Fibroblast of skin of right quadriceps (primary cell): ENCODE measurements at places on chromosomes 7 and 10.
A peak's percentile ranks its signal among the peaks of the same experiment; 100 is the strongest.

DNA sequence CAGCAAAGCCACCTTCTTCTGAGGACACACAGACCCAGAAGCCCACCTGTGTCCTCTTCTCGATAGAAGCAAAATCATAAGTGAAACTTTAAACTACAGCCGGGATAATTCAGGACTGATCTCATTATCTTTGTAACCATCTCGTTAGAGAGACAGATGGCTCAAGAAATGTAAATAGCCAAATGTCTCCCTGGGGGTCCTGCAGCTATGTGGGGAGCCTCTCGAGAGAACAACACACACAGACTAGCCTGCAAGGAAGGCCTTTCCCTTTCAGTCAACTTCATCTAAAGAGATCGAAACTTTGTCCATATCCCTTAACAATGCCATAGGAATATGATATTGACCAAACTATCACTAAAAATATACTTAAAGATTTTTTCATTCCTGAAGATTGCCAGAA lies 93.5 kb downstream of the VWC2 start:
- DNase-seq = no peak

GRCh38 chr7:14083761-14084160 lies 94.3 kb upstream of the ETV1 start:
- no peak for DNase-seq

GRCh38 chr10:117137031-117137910 lies 799 bp downstream of the VAX1 start:
- DNase-seq = peak; percentile 21

- DNase-seq = no peak
These were observed 36.9 kb upstream of the SH2D4B start for GRCh38 chr10:80500572-80501380.

DNA sequence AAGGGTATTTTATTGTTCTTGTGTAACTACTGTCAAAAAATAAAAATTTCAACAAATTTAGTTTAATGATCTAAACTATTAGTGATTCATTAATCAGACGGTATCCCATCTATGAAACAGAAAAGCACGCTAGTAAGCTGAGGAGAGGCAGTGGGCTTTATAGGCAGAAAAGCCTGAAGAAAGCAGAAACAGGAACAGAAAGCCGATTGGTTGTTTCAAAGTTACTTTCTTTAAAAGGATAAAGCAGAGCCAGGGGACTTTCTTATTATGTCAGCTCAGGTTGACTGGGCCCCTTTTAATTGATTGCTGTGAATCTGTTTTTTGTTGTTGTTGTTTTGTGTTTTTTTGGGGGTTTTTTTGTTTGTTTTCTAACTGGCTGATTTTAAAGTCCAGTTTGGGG lies 105.5 kb downstream of the TES start:
- DNase-seq = no peak

- peak; percentile 13 for DNase-seq
These were observed 2.2 kb upstream of the STRIP2 start for GRCh38 chr7:129431911-129432643.

- no peak for DNase-seq
These were observed 348.1 kb upstream of the VWC2 start for GRCh38 chr7:49425277-49425818.

DNA sequence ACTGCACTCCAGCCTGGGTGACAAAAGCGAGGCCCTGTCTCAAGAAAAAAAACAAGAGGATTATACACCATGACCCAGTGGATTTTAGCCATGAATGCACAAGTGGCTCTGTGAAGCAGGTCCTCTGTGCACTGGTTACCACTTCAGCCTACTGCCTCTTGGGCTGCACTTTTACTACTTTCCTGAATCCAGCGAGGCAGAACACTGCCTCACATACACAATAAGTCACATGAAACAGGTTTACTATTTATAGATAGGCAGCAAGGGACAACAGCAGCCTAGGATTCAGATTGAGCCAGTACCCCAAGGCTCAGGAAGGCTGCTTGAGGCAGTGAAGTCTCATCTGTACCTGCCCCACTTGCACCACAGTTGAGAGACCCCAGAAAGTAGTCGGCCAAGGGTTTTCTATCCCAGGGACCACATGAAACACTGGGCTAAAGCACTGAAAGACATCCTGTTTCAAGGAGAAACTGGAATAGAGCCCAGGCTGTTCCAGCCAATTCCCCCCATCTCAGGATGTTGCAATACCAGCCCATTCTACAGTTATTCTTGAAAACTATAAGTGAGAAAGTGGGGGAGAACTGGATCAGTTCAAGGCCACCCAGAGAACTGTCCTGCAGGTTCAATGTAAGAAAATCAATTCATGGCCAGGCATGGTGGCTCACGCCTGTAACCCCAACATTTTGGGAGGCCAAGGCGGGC lies 10.3 kb upstream of the OGDH start:
- DNase-seq = peak; percentile 23

- no peak for DNase-seq
These were observed 140.2 kb downstream of the PTN start for GRCh38 chr7:137203351-137203750.

DNA sequence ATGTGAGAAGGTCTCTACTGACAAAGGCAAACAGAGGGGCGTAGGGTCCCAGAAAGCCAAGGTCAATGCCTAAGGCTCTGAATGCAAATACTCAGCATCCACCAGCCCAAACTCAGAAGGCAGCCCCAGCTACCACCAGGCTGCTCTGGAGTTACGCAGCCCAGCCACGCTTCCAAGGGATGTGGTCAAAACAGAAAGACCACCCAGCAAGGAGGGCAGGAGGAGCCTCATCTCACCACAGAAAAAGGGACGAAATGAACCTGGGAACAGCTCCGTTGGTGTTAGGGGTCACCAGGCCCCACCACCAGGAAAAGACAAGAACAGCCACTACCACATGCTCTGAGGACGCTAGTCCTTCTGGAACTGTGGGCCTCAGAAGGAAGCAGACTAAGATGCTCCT lies 65.1 kb downstream of the CTBP2 start:
- DNase-seq = no peak

GRCh38 chr10:60645980-60646379 lies 132.3 kb upstream of the CDK1 start:
- DNase-seq = no peak

DNA sequence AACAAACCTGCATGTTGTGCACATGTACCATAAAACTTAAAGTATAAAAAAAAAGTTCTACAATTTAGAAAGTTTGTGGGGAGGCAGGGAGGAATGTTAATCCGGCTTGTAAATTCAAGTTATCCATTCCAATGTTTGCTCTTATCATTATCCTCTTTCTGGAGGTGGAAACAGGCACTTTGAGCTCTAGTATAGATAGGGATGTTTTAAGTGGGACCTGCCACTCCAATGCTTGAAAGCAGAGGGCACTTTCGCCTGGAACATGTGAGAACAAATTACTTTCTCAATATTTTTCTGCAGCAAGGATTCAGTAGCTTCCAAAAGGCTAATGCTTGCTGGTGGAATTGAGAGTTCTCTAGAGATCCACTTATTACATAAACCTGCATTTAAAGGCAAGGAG lies 45.6 kb downstream of the FEZF1 start:
- DNase-seq = no peak

- no peak for DNase-seq
These were observed 85.2 kb downstream of the CHCHD3 start for GRCh38 chr7:132996581-132997242.

GRCh38 chr7:121303422-121304101 lies 25.2 kb upstream of the WNT16 start:
- DNase-seq = no peak

DNA sequence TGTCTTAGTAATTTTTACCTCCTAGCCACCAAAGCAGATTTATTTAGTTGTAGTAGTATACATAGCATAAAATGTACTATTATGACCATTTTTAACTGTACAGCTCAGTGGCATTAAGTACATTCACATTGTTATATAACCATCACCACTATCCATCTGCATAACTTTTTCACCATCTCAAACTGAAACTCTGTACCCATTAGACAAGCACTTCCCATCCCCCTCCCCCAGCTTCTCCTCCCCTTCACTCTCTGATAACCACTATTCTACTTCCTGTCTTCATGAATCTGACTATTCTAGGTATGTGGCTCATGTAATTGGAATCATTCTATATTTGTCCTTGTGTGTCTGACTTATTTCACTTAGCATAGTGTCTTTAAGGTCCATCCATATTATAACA lies 71.9 kb downstream of the MRPL32 start:
- peak; percentile 64 for DNase-seq

- no peak for DNase-seq
These were observed 6.8 kb downstream of the TBC1D12 start for GRCh38 chr10:94409021-94409657.

- DNase-seq = peak; percentile 10
These were observed 207.8 kb upstream of the ETV1 start for GRCh38 chr7:14197280-14197679.

DNA sequence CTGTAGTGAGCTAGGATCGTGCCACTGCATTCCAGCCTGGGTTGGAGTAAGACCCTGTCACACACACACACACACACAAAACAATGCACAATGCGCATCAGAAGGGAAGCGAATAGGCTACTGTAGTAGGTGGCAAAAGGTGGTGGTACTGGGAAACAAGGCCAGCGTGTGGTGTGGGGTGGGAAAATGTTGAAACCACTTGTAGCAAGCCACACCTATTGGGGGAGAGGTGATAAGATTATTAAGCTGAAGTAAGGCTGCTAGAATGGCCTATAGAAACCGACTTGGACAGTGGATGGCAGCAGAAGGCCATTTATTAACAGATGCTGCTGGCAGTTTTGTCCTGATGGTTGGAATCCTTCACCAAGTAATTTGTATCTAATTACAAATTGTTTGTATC lies 7.2 kb upstream of the CHCHD1 start:
- DNase-seq = no peak

- DNase-seq = no peak
These were observed 889 bp upstream of the GPR15LG start for GRCh38 chr10:84172467-84173356.

- DNase-seq = no peak
These were observed 154.8 kb downstream of the GRID1 start for GRCh38 chr10:86211691-86212390.

DNA sequence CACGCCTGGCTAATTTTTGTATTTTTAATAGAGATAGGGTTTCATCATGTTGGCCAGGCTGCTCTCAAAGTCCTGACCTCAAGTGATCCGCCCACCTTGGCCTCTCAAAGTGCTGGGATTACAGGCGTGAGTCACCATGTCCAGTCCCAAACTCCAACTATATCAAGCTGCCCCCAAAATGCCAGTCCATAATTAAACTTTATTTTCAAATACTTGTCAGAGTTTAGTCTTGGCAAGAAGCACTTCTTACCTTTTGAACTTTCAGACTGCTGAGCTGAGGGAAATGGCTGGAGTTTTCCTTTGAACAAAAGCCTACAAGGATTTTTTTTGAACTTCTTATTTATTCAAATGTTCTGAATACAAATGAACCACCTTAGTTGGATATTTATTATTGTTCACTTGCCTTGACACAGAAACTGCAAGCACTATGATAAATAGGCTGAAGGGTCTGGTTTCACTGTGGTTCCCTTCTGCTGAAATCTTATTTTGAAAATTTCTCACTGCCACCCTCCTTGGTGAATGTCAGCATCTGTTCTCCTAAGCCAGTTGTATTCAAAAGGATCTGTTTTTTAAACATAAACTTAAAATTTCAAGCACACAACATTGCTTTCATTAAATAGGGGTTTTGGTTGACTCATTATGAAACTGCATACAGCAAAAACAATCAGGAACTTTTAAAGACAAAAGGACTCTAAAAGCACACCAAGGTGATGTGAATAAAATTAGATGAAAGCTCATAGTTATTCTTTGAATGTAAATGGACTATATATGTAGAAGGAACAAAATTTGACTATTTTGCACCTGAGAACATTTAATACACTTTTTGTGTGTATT lies 101.7 kb upstream of the SLC26A5 start:
- DNase-seq = no peak

GRCh38 chr7:28258240-28258639 lies 77.6 kb upstream of the JAZF1 start:
- DNase-seq = no peak

DNA sequence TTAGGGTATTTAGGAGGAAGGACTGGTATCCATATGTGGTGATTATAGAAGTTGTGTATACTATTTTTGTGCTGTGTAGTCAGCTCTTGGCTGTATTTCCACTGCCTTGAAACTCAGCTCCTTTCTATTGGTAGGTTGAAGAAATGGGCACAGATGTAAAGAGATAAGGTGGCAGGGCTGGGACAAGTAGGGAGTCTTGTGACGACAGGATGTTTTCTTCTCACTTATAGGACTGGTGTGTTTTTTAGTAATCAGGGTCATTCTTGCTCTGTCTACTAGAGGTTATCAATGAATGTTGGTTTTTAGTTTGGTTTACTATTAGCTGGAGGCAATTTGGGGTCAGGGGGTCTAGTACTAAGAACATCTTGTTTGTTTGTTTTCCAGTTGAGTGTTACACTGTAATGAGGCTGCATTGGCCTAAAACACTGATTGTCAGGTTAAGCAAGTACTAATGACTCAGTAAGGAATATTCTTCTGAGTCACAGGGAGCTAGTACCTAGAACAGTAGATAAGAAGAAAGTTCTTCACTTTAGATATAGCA lies 11.8 kb downstream of the UBN2 start:
- DNase-seq = no peak

DNA sequence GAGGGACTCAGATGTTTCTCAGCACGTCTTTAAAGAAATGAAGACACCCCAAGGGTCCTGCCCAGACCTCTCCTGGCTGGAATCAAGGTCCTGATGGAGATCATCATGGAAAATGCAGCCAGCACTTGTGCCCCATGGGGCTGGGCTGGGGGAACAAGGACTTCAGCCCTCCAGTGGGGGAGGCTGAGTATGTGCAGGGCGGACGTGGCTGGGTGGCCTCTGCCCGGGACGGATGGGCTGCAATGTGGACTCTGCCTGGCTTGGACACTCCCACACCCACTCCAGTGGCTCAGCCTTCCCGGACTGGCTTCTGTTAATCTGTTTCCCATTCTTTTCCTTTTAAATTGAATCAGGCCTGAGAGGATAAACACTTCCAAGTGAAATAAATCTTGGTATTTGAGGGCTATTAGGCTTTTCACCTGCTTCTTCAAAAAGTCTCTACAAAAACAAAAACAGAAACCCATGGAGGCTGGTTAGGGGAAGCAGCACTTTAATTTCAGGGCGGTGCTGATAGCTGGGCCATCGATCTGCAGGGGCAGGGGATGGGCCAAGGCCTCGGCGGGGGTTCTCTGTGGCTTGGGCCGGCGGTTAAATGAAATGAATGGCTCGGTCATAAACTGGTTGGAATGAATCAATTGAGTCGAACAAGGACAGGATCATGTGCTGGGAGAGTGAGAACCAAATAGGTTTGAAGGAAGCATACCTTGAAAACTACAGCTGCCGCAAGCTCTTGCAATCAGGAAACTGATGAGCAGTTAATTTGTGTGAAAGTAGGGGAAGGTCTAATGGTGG lies 51.4 kb downstream of the ADARB2 start:
- DNase-seq = no peak
